Mucosa of gallbladder (tissue), 1 donor: ENCODE measurements at places on chromosomes 7 and 10.

DNA sequence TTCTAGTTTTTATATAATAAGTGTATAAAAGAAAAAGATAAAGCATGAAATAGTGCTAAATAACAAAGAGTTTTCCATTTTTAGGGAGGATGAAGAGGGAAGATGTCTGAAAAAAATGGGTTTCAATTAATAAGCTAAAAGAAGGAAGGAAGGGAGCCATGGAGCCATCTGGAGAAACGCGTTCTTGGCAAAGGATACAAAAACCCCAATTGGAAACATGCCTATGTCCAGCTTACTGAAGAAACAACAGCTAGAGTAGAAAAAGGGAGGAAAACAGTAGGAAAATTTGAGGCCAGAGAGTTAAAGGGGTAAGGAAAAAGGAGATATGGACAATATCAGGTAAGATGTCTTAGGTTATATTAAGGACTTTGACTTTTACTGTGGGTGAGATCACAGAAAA is 416.2 kb upstream of the GHITM start:
- no peak for DNase-seq

- no peak for DNase-seq
These were observed 149.7 kb upstream of the HPS1 start for GRCh38 chr10:98596404-98596803.

GRCh38 chr10:75038335-75038734 is 73.1 kb upstream of the SAMD8 start:
- DNase-seq = no peak

GRCh38 chr10:86170255-86171108 is 196.1 kb downstream of the GRID1 start:
- no peak for DNase-seq

GRCh38 chr10:78312197-78313047 is 278.8 kb downstream of the RPS24 start:
- peak; percentile 6 for DNase-seq

DNA sequence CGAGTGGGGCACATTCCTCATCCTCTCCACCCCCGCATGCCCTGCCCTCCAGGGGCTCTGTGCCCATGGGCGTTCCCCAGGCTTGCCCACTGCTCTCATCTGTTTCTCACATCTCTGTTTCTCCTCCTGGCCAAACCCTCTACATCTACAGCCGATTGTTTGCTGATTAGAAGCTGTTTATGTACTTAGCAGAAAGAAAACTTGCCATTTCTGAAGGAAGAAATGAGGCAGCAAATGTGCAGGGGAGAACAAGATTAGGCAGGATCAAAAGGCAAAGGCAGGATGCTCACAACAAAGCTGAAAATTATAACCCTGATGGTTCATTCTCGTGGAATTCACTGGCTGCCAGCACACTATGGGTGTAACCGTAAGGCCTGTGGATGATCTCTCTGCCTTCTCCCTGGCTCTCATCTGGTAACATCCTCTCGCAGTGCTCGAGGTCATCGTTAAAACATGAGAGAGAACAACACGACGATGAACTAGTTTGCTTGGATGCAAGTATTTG is 111.6 kb upstream of the KLF14 start:
- no peak for DNase-seq

GRCh38 chr10:21496343-21497176 is 28.9 kb downstream of the SKIDA1 start:
- DNase-seq = no peak

- peak; percentile 84 for DNase-seq
These were observed 99.4 kb downstream of the CTBP2 start for GRCh38 chr10:125060826-125061556.
